ENCODE measurements at places on chromosomes 2 and 18. TPM values are rescaled to one million over a fixed set of nuclear protein-coding genes. Genes with fewer than 3 reads are reported as not detected.

The CRYGA gene
- not detected for total RNA-seq

The ME2 gene
- total RNA-seq = 54.8 TPM

The TEX44 gene
- total RNA-seq = not detected

The HOXD12 gene
- not detected for total RNA-seq

The SLC5A7 gene
- 1.8 TPM for total RNA-seq

The SLC23A3 gene
- 2.8 TPM for total RNA-seq

The CFLAR gene
- 50.0 TPM for total RNA-seq

The SRD5A2 gene
- not detected for total RNA-seq

The PDE11A gene
- total RNA-seq = 60.5 TPM

The FTCDNL1 gene
- total RNA-seq = 1.2 TPM

The POTEC gene
- total RNA-seq = not detected

The CXCR2 gene
- not detected for total RNA-seq

The MDH1 gene
- total RNA-seq = 125 TPM

The IL37 gene
- not detected for total RNA-seq

The GCKR gene
- 2.0 TPM for total RNA-seq

The TCF23 gene
- not detected for total RNA-seq

The SIX3 gene
- not detected for total RNA-seq

The ANKRD30BL gene
- not detected for total RNA-seq

The ARHGAP25 gene
- 1.8 TPM for total RNA-seq

The SPP2 gene
- not detected for total RNA-seq

The ASXL3 gene
- total RNA-seq = 23.0 TPM

The REG1B gene
- total RNA-seq = not detected

The MROH2A gene
- total RNA-seq = not detected

The GAREM2 gene
- 12.1 TPM for total RNA-seq

The DPP10 gene
- total RNA-seq = 44.6 TPM

The TFCP2L1 gene
- total RNA-seq = 0.78 TPM

The BOK gene
- total RNA-seq = 8.0 TPM

The ITSN2 gene
- total RNA-seq = 25.5 TPM

The ZNF804A gene
- total RNA-seq = not detected

The CDH2 gene
- 210 TPM for total RNA-seq

The FOXD4L1 gene
- 0.48 TPM for total RNA-seq

The RAD51AP2 gene
- 0.07 TPM for total RNA-seq

The UGT1A5 gene
- total RNA-seq = not detected

The DSC3 gene
- total RNA-seq = 1.2 TPM

The AKAIN1 gene
- total RNA-seq = not detected

The YWHAQ gene
- total RNA-seq = 357 TPM

The TPO gene
- not detected for total RNA-seq

The CACNB4 gene
- 2.3 TPM for total RNA-seq

The MC4R gene
- total RNA-seq = not detected

The MYO7B gene
- not detected for total RNA-seq

The IL36G gene
- total RNA-seq = not detected

The SCN7A gene
- 3.3 TPM for total RNA-seq

The RGPD3 gene
- 0.38 TPM for total RNA-seq

The DNAH7 gene
- total RNA-seq = 5.7 TPM

The GKN2 gene
- total RNA-seq = not detected

The KIF5C gene
- 26.8 TPM for total RNA-seq

The SULT1C4 gene
- 35.5 TPM for total RNA-seq

The IL18R1 gene
- total RNA-seq = 0.13 TPM

Measured in progenitor cell of endocrine pancreas (in vitro differentiated cells).